ENCODE measurements at places on chromosomes 7 and 10.

- no peak for DNase-seq
Measured at GRCh38 chr10:78513330-78513729, 479.7 kb downstream of the RPS24 start.

DNA sequence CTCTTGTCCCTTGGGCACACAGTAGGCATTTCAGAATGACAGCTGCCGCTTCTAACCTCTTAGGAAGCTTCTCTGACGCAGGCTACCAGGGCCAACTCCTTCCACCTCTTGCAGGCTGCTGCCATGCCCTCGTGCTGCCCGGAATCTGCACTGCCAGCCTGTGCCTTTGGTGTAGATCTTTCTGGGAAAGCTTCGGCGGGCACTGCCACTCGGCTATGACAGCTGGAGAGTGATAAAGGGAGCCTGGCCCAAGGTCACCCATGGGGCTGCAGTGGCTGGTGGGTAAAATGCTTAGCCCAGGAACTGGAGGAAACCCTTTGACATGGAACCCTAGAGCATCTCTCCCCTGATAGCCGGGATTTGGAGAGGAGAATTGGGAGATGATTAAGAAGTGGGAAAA, 78.0 kb upstream of the C1QL3 start:
- DNase-seq, result no peak

DNA sequence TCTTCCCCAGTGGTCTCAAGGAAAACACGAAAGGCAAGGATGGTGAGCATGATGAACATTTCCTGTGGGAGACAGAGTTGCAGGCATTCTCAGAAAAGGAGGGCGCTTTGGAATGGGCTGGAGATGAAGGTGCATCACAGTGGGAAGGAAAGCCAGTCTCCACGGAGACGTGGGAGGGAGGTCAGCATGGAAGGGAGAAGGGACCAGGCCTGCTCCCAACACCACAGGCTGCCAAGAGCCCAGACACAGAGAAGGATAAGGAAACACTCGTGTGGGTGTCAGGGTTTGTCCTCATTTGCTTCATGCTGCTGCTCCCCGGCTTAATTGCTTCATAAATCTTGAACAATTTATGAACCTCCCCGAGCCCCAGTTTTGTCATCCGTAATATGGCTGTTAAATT, 231.5 kb upstream of the ZNF32 start:
- DNase-seq, result no peak

DNA sequence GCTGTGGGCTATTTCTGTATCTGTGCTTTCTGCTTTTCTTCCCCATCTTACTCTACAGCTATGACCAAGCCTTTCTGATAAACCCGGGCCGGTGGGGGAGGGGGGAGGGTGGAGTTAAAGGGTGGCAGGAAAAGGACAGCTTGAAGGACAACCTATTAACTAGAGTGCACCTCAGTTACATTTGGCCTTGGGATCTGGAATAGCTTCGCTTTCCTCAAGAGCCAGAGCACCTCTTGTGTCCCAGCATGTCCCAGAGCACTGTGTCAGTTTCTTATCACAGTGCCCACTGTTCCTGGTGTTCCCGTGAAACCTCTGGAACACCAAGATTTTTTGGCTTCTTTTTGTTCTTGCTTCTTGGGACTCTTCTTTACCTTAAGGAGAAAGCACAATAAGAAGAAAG, 160.6 kb downstream of the NSUN6 start:
- no peak for DNase-seq

- no peak for DNase-seq
Measured at GRCh38 chr7:98064233-98064632, 42.4 kb upstream of the LMTK2 start.

- DNase-seq, result no peak
Measured at GRCh38 chr7:31873816-31874597, 187.0 kb downstream of the PPP1R17 start.

GRCh38 chr7:26500749-26501352, 209.2 kb downstream of the SNX10 start:
- no peak for DNase-seq

All from iPS-NIHi11 (cell line).